Activated CD8-positive, alpha-beta memory T cell treated with anti-CD3 and anti-CD28 coated beads for 4 hours (primary cell): ENCODE measurements at places on chromosomes 5 and 9.

DNA sequence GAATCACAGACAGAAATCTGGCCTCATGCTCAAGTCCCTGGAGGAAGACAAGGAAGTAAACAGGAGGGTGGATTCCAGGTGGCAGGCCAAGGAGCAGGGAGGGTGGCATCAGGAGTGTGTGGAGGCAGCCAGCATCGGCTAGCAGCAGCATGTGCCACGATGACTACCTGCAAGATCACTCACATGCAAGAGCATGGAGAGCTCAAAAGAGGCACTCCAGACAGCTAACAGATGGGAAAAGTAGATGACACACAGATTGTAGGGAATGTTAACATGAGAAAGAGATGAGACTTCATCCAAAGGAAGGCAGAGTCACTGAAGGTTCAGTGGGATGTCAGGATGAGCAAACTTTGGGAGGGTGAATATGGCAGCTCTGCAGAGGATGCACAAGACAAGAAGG lies 104.3 kb downstream of the SEMA5A start:
- DNase-seq: no peak

DNA sequence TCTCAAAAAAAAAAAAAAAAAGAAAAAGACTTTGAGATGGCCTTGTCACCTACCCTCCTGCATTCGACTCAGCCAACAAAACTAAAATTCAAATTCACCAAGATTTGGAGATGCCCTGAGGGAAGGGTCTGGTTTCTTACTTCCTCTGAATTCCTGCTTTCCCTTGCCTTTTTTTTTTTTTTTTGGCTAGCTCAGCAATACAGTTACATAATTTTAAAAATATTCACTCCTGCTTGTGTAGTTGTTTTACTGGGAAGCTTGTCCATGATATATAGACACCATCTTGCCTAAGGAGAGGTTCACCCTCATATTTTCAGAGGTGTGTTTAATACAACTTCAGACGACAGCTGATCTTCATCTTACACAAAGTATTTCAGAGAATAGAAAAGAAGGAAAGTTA lies 21.3 kb upstream of the SERINC5 start:
- no peak for DNase-seq

GRCh38 chr5:180070756-180071530 lies 616 bp downstream of the RNF130 start:
- no peak for DNase-seq

DNA sequence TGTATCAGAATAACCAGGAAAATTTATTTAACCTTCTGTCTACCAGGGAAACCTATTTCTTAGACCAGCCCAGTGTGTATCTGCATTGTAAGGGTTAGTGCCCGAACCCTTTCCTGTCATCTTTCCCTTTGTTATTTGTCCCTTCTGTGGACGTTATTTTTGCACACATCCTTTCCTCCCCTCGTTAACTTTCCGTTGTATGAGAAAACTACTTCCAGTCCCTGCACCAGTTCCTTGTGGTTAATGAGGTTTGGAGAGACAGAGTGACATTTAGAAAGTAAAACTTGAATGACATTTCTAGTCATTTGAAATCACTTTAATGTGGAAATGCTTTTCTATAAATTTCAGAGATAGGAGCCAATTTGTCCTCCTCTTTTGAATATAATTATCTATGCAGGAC lies 4.3 kb upstream of the IFNB1 start:
- DNase-seq: no peak

DNA sequence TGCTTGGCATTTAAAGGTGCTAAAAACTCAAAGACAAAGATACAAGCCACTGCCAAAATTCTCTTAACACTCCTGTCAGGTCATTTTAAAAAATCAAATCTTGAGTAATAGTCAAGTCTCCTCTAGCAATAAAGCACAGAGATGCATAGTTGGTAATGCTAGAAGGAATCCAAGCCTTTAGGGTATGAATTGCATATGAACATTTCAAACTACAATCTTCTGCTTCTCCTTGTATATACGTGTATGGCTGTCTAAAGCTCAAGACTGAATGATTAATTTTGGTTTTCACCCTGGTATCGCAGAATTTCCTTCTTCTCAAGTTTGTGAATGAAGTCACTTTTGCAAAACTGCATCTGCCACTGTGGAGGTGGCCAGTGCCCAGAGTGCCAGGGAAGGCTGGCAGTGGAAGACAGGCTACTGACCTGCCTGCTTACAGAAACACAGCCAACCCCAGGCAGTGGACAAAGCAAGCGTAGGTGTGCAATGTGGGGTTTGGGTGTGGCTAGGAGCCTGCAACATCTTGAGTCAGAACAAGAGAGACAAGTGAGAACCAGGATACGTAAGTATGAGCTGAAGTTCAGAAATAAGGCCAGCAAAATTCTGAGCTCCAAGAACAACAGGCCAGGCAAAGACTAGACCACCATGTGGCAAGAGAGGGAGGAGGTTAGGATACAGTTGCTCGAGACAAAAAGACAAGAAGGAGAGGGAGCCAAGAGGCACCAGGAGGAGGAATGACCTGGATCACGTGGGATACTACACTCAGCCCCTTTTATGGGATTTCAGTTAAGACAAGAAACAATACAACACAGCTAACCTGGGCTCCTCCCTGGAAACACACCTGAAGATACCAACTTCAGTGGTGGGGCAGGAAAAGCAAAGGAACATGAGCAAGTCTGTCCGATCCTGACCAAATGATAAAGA lies 22.6 kb downstream of the MYO10 start:
- no peak for DNase-seq

DNA sequence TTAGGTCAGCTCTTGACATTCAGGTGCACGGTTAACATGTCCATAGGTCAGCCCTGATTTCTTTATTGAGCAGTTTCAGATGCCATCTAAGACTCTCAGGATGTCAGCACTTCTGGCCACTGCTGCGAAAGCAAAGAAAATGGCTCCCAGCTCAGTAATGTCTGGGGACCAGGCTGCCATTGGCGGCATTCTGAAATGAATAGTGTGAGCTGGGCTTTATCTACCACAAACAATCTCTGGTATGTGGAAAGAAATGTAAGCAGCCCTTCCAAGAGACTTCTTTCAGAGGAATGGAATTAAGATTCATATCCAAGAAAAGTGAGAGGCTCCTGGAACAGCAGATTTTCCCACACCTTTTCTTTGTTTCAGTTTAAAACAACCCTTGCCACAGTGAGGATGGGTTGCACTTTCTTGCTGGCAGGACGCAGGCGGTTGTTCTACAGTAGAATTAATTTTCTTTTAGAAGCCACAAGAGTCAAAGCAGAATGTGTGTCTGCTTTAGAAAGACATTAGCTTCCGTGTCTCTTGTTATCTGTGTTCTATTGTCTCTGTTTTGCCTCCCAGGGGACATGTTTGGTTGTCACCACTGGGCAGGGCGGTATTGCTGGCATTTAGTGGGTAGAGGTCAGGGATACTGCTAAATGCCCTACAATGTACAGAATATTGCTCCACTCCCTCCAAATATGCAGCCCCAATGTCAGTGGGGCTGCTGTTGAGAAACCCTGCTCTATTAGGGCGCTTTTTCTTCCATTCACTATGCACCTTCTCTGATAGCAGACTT lies 149.9 kb upstream of the ANKH start:
- DNase-seq: no peak

GRCh38 chr5:63125862-63126261 lies 547.2 kb downstream of the LRRC70 start:
- no peak for DNase-seq

- no peak for DNase-seq
Observed at GRCh38 chr5:133082128-133082527, 30.3 kb downstream of the HSPA4 start.

DNA sequence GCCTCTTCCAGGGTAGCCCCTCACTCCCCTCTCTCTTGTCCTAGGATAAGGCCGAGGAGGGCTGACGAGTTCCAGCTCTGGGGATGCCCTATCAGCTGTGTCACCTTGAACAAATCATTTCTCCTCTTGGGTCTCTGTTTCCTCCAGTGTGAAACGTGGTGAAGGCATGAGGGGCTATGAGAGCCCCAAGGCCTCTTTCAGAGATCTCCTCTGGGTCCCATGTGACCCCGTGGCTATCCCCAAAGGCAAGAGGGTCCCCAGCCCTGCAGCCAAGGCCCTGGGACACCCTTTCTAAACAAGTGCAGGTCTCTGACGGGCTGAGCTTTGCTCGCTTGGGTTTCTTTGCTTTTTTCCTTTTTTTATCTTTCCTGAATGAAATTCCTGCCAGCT lies 25.5 kb upstream of the SPTLC1 start:
- DNase-seq: no peak

- DNase-seq: no peak
Observed at GRCh38 chr9:21336457-21336856, 1.3 kb upstream of the KLHL9 start.

DNA sequence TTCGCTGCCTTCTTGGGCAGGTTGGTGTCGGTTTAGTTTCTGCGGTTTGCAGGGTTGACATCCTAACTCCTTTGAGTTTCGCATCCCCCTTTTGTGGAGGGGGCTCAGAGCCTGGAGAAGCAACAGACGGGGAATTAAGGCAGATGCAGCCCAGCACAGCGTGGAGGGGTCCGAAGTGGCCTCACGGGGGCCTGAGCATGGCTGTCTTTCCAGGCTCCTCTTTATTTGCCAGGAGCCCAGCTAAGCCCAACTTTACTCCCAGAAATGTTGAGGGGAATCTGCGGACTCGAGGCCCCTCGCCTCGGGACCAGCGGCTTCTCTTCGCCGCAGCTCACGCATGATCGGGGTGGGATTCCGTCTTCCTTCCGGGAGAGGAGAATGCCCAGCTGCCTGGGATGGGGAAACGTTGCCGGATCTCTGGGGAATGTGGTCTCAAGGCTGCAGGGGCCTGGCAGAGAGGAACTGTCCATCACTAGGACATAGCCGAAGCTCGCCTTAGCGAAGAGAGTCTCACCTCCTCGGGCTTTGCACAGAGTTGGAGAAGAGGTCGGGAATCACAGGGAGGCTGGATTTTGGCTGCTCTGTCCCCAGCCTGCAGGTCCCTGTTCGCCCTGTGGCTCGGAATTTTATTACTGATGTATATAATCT lies 1.3 kb downstream of the RAI14 start:
- no peak for DNase-seq

- DNase-seq: no peak
Observed at GRCh38 chr5:131945551-131946168, at the start of gene MEIKIN. Gene MEIKIN (minus strand): TSS chr5:131945663. CDS start chr5:131945505, 158 bp downstream.

- no peak for DNase-seq
Observed at GRCh38 chr5:108730617-108731340, 16.9 kb upstream of the FER start.

GRCh38 chr9:70013598-70014196 lies 30.0 kb upstream of the MAMDC2 start:
- no peak for DNase-seq

DNA sequence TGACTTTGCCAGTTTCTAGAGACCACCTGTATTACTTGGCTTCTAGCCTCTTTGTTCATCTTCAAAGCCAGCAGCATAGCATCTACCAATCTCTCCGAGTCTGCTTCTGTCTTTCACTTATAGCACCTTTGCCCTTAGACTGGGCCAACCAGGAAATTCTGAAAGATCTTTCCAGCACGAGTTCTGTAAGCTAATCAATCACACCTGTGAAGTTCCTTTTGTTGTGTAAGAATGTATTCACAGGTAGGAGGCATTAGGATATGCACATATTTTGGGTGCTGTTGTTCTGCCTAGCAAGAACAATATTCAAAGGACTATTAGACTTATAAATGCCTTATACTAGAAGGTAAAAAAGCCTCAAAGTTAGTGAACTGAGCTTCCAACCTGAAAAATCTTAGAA lies 232.1 kb downstream of the CDH12 start:
- no peak for DNase-seq

DNA sequence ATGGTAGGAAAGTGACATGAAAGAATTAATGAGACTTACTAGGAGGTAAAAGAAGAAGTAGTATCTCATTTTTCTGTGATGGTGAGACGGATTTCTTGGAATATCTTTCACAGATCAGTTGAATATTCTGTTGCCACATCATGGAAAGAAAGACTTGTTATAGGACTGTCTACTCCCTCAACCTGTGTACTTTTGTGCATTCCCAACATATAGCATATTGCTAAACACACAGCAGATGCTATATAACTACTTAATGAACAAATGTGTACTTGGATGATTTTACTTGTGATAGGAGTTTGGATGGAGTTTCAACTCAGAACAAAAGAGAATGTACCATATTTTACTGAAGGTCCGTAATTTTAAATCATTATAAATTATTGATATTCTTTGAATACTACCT lies 128.5 kb downstream of the LURAP1L start:
- no peak for DNase-seq

GRCh38 chr9:131478421-131478868 lies 24.3 kb upstream of the POMT1 start:
- DNase-seq: no peak

DNA sequence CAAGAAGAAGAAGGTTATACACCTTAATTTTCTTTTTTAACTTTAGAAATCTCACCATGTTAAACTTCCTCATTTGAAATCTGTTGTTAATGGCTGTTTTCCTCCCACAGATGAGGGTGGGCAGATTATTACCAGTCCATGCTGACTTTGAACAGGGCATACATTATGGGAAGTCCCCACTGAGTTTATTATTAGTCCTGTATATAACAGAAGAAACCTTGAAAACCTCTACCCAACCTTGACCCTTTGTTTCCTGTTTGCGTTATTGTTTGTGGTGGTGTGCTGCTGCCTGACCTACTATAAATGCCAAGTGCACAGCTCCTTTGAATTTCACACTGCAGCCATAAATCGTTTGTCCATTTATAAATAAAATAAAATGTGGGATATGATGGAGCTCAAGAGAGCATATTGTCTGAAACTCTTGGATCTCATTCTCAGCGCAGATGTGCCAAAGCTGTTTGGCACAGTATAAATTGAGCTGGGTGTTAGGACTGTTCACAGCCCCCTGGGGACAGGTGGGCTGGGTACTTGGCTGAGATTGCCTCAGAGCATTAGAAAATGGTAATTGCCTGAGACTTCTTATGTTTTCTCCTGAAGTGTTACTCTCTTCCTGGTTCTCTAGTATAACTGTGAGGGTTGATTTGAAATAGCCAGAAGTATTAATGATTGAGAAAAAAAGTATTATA lies 139.6 kb downstream of the SPATA31D1 start:
- no peak for DNase-seq

DNA sequence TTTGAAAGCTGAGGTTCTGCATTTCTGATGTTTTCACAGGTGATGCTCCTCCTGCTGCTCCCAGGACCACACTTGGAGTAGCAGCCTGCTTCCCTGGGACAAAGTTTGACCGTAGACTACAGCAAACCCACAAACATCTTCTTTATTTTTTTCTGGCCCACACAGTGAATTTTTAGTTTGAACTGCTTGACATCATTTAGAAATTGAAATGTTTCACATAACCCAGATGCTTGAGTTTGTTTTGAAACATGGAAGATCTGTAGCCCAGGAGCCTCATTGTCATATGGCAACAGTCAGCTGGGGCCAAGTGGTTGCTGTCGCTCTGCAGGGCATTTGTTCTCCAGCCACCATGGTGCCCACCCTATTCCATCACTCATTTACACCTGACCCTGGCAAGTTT lies 8.4 kb downstream of the SH3TC2 start:
- DNase-seq: no peak

GRCh38 chr5:138263581-138263980 lies 10.8 kb downstream of the GFRA3 start:
- no peak for DNase-seq

- DNase-seq: no peak
Observed at GRCh38 chr9:114264806-114265550, 57.9 kb upstream of the ORM1 start.

GRCh38 chr9:85892401-85892800 lies 48.5 kb upstream of the NAA35 start:
- no peak for DNase-seq
